Stimulated activated CD4-positive, alpha-beta T cell treated with anti-CD3 and anti-CD28 coated beads, Interleukin-12 subunit alpha, Interleukin-12 subunit beta, amount 100 ng/mL, for 24 hours (primary cell): ENCODE measurements at places on chromosomes 16 and 17.

DNA sequence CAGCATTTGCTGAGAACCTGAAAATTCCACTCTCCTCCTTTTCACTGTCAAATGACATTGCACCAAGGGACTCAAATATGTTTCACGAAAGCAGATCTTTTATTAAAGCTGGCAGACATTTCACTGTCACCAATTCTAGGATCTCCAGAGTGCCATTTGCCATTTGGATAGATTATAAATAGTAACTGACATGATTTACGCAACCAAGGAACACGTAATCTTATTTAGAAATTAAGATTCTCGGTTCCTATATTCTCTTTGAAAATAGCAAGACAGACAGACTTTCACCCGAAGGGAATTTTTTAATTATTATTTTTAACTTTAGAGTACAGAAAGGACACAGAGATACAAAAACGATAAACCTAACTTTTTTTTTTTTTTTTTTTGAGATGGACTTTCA is 49.6 kb downstream of the ANKFY1 start:
- DNase-seq: no peak

DNA sequence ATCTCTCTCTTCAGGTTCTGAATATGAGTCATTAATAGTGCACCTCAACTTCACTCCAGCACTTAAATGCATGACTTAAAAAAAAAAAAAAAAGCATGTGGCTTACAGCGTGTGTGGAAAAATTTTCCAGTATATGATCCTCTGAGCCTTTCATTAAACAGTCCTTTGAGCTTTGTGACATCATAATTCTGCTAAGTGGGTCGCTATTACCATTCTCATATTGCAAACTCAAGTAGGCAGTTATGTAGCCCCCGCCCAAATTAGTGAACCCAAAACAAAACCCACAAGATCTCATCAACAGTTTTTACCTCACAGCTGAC is 672 bp downstream of the CMTR2 start:
- DNase-seq: no peak

DNA sequence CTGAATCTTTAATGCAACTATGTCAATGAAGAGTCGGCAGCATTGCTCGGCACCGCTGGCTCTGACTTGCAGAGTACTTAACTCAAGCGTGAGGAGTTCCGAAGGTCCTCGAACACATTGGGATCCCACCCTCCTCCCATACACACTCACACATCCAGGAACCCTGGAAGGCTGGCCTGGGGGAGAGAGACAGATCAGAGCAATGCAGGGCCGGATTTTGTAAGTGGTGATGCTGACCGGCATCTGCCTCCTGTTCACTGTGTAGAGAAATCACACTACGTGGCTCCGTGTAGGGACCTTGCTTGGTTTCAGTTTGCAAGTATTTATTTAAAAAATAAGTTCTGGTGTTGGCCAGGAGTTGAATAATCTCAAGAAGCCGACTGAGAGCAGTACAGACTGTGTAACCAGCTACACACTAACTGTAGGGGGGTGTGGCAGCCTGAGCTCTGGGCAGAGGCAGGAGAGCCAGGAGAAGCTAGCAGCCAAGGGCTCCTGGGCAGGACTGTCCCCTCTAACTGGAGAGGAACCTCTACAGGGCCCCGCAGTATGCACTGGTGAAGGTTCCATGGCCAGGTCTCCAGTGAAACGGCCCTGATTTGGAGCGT is 190.2 kb upstream of the TNRC6C start:
- DNase-seq: no peak

DNA sequence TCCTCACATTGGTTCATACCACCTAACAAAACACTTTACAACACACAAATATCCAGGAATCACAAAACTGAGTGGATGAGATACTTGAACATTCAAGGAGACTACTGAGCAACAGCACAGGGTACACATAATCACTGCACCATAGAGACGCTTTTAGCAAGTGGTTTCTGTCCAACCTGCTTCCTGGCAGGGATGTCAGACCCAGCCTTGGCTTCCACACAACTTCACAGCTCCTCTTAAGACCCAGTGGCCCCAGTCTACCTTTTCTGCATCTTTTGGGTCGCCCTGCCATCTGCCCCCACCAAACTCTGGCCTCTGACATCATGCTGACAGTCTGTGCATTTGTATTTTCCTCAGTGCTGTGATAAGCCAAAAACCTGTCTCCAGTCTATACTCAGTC is 5.9 kb upstream of the CORO6 start:
- no peak for DNase-seq

DNA sequence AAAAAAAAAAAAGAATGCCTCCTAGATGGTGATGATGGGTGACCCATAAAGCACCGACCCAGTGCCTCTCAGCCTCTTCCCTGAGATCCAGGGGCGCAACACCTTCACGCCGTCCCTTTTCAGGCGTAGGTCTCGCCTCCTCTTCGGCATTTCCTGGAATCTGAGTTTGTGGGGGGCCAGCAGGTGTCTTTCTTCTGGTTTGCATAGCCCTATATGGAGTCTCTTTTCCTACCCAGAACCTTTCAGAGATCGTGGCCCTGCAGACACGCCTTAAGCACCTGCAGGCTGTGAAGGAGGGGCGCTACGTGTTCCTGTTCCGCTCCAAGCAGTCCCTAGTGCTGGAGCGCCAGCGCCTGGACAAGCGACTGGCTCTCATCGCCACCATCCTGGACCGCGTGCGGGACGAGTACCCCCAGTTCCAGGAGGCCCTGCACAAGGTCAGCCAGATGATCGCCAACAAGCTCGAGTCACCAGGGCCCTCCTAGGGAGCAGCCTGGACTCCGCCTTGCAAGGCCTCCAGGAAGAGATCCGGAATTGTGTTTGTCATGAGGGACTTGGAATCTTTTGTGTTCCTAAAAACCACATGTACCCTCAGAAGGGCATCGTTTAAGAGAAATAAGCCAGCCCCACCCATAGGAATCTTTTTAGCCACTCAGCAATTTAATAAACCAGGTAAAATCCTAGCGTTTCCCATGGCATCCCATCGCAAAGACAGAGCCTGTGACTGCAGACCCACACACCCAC is 1.9 kb upstream of the GAA start:
- no peak for DNase-seq

DNA sequence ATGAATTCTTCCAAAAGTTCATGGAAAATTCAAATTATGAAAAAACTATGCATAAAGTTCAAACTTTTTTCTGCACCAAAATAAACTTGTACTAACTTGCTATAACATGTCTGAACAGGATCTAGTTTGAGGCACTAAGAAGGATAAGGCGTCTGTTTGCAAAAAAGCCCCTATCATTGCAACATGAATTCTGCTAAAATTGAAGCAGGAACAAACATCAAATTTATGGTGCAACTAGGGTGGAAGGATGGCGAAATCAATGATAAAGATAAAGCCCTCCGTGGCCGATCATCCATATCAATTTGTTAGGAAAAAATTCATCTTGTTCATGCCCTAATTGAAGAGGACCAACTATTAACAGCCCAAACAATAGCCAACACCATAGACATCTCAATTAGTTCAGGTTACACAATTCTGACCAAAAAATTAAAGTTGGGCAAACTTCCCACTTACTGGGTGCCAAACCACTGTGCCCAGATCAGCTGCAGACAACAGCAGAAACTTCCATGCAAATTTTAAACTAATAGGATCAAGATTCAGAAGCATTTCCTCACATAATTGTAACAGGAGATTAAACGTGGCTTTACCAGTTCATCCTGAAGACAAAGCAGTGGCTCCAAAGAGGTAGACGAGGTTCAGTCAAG is 12.9 kb downstream of the IL21R start:
- DNase-seq: no peak

DNA sequence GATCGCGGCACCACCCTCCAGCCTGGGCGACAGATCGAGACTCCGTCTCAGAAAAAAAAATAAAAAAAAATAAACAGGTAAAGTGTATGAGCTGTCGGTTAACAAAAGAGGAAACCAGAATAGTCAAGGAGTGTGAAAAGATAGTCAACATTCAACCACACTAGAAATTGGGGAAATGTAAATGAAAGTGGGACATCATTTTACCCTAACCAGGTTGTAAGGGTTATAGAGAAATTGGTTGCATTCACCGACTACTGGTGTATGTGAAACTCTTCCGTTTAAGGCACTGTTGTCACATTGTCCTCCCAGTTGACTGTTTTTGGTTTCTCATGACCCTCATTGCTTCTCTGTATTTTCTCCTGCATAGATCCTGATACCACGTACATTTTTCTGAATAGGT is 62.8 kb downstream of the RABEP1 start:
- no peak for DNase-seq

DNA sequence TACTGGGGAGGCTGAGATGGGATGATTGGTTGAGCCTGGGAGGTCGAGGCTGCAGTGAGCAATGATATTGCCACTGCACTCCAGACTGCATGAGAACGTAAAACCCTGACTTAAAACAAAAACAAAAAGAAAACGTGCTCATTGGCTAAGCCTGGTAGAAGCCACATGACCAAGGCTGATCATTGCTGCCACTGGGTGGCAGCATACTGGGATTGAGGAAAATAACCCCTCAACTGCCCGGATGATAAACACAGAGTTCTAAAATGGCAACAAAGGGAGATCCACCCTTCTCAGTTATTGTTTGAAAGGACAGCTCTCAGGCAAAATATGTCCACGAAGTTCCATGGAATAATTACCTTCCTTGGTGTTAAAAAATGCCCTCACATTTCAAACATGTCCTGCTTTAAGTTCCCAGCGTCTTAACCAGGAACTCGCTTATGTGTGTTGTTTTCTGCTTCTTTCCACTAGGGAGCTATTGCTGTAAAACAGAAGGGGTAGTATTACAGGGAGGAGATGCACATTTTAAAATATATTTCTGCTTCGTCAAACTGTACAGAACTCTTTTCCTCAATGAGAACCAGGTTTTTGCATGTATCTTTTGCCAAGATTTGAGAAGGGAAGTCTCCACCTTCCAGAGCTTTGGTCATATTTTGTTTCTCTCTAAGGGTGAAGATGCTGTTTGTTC is 675.3 kb downstream of the MAF start:
- DNase-seq: peak; percentile 28

DNA sequence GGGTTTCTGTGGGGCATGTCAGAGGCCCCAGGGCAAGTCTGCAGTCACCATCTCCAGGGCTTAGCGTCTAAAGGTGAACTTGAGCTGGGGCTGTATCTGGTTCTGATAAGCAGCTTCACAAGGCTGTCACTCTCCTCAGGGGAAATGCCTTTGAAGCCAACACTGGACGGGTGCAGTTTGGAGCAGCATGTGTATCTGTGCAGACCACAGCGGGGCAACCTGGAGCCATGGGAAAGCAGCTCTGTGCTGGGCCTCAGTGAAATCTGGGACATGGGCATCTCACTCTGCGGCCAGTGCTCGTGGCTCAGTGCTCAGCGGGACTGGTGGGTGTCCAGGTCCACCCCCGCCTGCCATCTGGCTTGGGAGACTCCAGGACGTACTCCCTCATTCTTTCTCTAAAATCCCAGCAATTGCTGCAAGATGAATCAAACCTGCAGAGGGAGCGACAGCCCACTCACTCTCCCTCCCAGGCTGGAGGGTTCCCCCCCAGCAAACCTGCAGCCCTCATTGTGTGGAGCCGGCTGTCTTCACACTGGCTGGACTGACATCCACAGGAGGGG is 63.5 kb downstream of the PRMT7 start:
- no peak for DNase-seq

DNA sequence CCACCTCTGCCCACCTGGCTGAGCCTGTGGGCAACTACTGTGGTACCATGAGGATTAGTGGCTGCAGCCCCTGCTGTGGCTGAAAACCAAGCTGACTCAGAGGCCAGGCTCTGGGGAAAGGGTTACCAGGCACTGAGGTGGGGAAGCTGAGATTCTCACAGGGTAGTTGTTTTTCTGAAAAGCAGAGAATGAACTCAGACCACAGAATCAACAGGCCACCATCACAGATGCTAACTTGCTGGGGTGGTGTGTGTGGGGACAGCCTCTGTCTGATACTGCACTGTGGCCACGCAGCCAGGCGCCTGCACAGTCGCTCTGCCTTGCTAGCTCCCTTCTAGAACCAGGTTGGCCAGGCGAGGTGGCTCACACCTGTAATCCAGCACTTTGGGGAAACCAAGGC is 28.8 kb downstream of the NPLOC4 start:
- DNase-seq: no peak

DNA sequence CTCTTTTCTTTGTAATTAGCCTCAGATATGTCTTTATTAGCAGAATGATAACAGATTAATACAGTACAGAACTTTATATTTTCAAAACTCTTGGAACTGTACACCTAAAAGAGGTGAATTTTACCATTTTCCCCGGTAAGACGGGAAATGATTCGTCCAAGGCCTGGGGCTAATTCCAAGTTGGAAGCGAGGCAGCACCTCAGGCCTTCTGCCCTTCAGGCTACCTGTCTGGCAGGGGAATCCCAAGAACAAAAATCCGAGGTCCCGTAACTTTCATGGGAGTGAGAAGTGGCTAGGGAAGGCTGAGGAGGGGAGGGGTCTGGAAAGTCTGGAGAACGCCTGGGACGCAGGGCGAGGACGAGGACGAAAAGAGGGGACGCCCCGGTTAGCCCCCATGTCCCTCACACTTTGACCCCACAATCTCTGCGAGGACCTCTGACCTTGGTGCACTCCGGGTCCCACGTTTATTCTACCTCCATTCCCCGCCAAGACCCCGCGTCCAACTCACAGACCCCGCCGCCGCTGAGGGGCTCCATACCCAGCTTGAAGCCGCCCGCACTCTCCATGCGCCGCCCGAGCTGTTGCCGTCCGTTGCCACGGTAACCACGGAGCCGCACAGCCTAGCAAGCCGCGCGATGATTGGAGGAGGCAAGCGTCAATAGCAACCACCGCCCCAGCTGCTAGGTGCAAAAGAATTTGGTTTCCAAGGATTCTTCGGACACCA is at the start of gene HYDIN:
Gene HYDIN (minus strand): TSS at position 601 of the 724 bp plus-strand sequence. CDS start 43,827 bp downstream, outside the sequence.
- peak; percentile 8 for DNase-seq
